AG09309 (cell line): ENCODE measurements at places on chromosomes 16 and 17.

- no peak for DNase-seq
Observed at GRCh38 chr17:77400445-77400870, 259.7 kb downstream of the SEC14L1 start.

GRCh38 chr16:6132121-6132520 is 1034.5 kb upstream of the EEF2KMT start:
- no peak for DNase-seq

GRCh38 chr17:19313066-19313745 is 49.3 kb downstream of the B9D1 start:
- DNase-seq, result no peak

- no peak for DNase-seq
Observed at GRCh38 chr17:57608369-57609124, 136.6 kb downstream of the CCDC182 start.

- DNase-seq, result no peak
Observed at GRCh38 chr17:6502871-6503509, 53.4 kb downstream of the PITPNM3 start.

DNA sequence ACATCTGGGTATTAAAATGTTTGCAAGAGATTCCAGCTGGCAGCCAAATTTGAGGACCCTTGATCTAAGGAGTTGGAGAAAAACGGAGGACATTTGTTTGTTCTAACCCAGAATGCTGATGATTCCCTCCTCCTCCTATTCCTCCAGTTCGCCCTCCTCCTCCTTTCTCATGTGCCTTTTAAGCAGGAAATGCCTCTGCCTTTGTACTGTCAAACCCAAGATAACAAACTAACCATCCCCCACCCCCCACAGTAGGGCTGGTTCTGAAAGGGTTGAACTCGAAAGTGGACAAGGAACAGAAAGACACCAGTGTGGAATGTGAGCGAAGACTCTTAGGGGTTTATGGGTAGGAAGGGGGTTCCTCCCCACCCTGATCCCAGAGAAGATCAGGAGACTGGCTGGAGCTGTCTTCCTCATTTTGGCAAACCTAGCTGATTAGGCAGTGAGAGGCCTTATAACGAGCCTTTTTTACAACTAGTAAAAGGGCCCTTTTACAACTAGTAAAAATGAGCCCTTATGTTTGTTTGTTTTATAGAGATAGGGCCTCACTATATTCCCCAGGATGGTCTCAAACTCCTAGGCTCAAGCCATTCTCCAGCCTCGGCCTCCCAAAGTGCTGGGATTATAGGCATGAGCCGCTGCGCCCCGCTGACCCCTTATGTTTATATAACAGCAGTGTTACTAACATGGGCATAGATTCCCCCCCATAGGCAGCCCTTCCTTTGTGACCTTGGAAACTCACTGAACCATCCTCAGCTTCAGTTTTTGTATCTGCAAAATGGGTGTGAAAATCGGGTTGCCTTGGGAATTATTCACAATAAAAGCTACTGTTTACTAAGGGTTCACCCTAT is 975 bp downstream of the CHD9 start:
- DNase-seq, result peak; percentile 20

GRCh38 chr16:14357328-14357727 is 272.7 kb downstream of the PARN start:
- DNase-seq, result no peak

DNA sequence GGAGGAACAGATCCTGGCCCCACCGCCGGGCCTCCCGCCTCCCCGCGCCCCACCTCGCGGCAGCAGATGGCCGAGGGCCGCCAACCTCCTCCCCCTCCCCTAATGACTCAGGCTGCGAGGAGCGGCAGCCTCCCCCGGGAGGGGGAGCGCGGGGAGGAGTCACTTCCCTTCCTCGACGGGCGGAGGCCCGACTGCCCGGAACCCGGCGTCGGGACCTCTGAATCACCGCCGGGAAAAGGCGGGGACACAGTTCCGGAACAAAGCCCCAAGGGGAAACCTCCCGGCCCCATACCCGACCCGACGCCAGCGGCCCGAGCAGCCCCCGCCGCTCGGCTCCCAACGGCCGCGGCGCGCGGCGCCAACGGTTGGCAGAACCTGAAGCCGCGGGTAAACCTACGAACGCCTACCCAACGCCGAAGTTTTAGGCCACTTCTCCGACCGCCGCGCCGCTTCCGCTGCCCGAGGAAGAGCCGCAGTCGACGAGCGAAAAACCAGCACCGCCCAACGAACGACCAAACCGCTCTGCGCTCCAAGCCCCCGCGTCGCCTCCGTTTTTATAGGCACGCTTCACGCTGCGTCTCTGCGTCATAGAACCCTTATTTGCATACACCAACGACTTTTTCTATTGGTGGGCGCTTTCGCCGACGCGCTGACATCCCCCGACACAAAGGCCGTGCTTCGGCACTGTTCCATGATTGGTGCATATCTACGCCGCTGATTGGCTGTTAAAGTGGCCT is 5.2 kb upstream of the UNK start:
- DNase-seq, result peak; percentile 99

- no peak for DNase-seq
Observed at GRCh38 chr17:58264407-58265103, 16.2 kb downstream of the MPO start.

GRCh38 chr16:89155184-89155679 is 16.3 kb upstream of the CDH15 start:
- peak; percentile 39 for DNase-seq

GRCh38 chr17:1239210-1239609 is 31.0 kb upstream of the BHLHA9 start:
- DNase-seq, result peak; percentile 84

GRCh38 chr17:14760719-14761411 is 460.0 kb downstream of the HS3ST3B1 start:
- DNase-seq, result no peak

DNA sequence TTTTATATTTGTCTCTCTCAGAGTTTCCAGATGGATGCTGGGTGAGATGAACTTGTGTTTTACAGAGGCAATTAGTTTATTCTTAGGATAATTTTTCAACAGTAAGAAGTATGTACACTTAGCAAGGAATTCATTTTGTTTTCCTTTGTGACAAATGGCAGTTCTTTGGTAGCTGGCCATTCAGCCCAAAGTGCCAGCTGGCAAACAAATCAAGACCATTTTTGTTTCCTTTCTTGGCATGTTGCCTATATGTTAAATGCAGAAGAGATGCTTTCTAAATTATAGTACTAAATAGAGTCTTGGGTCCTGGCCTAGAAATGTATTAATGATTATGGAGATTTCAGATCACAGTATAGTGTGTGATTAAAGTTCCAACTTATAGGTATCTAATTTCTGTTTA is 337.1 kb downstream of the CNTNAP4 start:
- no peak for DNase-seq

GRCh38 chr16:87101903-87102302 is 215.3 kb downstream of the C16orf95 start:
- DNase-seq, result peak; percentile 13

- DNase-seq, result no peak
Observed at GRCh38 chr16:86587487-86587886, 9.1 kb downstream of the FOXL1 start.

- no peak for DNase-seq
Observed at GRCh38 chr17:62753562-62753961, 54.6 kb downstream of the MARCHF10 start.

- no peak for DNase-seq
Observed at GRCh38 chr17:43534909-43535308, 11.2 kb downstream of the ETV4 start.

GRCh38 chr16:54208237-54208636 is 78.3 kb downstream of the IRX3 start:
- no peak for DNase-seq

- no peak for DNase-seq
Observed at GRCh38 chr17:43915559-43915958, 8.2 kb upstream of the MPP2 start.

- DNase-seq, result no peak
Observed at GRCh38 chr17:8016632-8017424, 14.4 kb downstream of the GUCY2D start.

- DNase-seq, result no peak
Observed at GRCh38 chr16:53482123-53482522, 20.9 kb downstream of the AKTIP start.

GRCh38 chr17:77829843-77830799 is 128.4 kb upstream of the TNRC6C start:
- DNase-seq, result no peak

- no peak for DNase-seq
Observed at GRCh38 chr16:50446861-50447260, 78.1 kb upstream of the BRD7 start.

DNA sequence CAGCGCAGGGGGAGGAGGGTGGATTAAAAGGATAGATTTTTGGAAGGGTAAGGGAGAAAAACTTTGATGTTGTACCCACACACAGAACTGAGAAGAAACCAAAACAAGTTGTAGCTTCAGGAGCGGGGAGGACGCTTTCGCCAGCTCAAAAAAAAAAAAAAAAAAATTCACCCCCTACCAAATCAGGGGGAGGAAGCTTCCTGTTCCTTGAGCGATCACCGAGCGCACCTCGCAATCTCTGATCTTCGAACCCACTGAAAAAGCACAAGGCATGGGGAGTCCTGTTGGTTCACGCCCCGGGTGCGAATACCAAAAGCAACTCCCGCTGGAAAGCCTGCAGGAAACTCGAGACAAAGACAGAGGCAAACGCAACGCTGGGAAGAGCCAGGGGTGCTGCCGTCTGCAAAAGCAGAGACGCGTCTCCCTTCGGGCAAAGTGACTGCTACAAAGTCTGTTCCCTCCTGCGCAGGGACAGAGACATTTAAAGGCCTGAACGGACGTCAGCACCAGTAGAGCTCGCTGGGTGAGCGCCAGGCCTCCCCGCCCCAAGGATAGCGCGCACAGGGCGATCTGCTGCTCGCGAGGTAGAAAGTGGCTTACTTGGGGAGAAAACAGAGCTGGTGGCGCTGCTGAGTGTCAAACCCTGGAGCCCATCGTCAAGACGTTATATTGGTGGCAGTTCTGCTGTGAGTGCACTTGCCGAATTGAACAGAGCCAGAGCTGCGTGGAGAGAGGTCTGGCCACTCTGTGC is 190.4 kb downstream of the USP22 start:
- no peak for DNase-seq

- DNase-seq, result no peak
Observed at GRCh38 chr17:61451538-61452300, 503 bp upstream of the TBX4 start.

DNA sequence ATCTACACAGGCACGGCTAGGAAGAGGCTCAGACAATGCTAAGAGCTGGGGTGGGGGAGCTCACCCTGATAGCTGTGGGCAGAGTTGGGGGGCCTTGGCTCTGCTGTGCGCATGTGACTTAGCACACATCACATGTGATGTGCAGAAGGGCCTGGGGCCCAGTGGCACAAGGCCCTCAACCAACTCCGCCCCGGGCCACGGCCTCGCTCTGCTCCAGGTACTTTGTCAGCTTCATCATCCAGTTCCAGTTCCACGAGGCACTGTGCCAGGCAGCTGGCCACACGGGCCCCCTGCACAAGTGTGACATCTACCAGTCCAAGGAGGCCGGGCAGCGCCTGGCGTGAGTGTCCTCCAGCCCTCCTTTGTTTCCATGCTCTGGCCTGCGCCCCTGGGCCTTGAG is 19.3 kb downstream of the ACE start:
- DNase-seq, result no peak

DNA sequence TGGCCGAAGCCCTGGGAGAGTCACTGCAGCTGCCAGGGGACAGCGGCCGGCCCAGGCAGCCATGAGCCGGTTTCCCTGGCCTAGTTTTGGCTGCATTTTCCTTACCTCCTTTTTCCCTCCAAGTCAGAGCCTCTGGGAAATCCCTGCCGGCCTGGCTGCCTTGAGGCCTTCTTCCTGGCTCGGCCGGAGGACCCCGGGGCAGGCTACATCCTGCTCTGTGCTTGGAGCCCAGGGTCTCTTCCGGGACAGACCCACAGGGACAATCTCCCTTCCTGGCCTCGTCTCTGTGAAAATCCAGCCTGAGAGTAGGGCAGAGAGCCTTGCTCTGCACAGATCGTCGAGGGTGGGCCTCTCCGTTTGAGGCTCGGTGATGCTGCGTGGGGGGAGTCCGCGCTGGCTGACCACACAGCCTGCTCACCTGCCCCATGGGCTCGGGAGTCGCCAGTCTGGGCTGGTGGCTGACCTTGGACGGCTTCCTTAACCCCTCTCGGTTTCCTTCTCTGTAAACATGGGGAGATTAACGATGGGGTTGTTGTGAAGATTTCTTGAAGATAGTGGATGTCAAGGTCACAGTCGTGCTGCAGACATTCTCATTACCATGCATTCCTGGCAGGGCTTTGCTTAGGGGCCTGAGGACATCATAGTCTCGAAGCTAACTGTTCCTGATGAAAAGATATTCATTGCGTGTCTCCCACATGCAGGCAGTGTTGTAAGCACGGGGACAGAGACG is 34.8 kb upstream of the CIBAR2 start:
- DNase-seq, result no peak

DNA sequence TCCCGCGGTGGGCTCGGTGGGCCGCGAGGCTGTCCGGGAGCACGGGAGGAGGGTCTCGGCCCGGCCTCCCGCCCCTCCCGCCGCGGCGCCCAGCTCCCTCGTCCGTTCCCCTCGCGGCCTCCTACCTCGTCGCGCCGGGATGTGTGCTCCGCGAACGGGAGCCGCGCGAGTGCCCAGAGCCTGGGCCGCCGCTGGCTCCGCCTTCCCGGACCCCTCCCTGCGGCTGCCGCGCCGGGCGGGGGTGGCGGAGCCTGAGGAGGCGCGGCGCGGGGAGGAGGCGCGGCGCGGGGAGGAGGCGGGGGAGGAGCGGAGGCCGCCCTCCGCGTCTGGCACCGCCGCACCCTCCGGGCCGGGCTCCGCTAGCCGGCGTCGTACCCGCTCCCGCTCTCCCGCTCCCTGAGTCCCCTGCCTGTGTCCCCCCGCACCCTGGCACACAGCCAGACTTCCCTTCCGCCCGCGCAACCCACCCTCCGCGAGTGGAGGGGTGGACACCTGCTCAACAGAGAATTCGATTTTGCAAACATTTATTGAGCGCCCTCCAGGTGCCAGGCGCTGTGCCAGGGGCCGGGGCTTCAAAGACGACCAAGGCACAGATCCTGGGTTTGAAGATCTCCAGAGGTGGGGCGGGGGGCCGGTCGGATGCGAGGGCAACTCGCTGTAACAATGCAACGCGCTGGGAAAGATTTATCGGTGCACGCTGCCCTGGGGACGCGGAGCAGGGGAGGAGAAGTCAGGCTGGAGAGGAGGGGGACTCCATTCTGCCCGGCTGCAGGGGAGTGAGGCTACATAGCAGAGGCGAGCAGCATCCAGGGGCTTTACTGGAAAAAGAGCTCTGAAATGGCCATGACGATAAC is at the start of gene MPP3:
Gene MPP3 (minus strand): TSS at position 171 of the 854 bp plus-strand sequence. CDS start 1,240 bp downstream, outside the sequence.
- DNase-seq, result no peak

DNA sequence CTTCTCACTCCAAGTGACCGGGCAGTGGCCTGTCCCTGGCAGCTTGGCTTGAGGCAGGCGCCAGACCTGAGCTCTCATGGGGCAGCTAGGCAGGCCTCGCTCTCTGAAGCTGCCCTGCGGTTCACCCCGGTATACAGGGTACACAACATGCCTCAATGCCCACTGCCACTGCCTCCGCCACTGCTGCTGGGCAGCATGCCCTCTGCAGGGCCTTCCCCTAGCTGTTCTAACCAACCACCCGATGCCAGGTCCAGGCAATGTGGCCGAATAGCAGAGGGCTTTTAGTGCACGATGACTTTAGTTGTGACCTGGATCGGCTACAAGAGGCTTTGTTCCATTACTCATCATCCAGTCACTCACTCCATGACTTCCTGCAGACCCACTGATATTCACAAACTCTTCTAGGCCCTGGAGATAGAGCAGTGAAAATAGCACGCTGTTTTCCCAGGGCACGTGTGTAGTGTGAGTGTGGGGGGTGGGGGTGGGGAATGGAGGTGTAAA is 19.7 kb downstream of the CDC42EP4 start:
- no peak for DNase-seq

GRCh38 chr16:22660441-22661160 is 149.9 kb downstream of the NPIPB5 start:
- DNase-seq, result no peak
